OCI-LY7 (cell line): ENCODE measurements at places on chromosomes 5 and 9. TPM values are rescaled to one million over a fixed set of nuclear protein-coding genes. Genes with fewer than 3 reads are reported as not detected.

Gene IGFBPL1
- total RNA-seq: not detected in 2 replicates

Gene MCC
- 0.04 and 0.25 TPM in 2 replicates for total RNA-seq

DNA sequence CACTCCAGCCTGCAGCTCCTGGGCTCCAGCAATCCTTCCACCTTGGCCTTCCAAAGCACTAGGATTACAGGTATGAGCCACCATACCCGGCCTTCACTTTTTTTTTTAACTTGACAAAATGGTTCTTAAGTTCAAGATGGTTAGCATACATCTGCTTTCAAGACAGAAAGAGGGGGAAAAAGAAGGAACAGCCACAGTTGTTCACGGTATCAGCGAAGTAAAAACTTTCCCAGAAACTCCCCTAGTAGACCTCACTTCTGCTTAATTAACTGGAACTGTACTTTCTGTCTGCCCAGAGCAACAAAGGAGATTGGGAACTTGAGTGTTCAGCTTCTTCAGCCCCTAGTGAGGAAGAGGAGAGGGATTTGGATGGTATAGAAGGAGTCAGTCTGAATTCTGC, 116.7 kb downstream of the UGCG start:
- DNase-seq: no peak

Gene NSUN2
- total RNA-seq: 122 and 139 TPM in 2 replicates

DNA sequence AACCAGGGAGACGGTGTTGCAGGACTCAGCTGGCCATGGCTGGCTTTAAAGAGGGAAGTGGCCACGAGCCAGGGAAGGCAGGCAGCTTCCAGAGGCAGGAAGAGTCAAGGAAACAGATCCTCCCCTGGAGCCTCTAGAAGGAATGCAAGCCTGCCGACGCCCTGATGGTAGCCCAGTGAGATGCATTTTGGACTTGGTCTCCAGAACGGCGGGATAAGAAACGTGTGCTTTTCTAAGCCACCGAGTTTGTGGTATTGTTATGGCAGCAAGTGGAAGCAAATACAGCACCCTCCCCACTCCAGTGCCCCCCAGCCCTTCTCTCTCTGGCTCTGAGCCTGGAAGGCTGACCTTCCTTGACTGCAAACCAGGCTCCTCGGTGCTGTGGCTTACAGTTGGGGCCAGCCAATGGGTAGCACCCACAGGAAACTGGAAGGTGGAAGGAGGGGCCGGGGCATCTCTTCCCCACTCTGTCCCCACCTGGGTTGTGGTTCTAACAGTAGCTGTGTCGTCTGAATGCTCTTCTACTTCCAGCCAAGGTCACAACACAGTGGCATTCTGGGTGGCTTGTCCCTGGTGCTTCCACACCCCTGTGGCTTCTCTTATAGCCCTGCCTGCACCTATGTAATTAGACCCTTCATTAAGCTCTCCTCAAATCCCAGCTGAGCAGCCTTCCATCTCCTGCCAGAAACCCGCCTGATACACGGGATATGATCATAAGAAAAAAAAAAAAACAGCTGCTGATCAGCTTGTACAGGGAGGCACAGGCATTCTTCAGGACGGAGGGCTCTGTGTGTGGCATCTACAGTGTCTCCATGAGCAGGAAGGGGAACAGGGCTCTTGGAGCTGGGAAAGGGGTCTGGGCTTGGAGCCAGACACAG, 29.9 kb upstream of the UNC5A start:
- no peak for DNase-seq

- no peak for DNase-seq
Measured at GRCh38 chr5:175752826-175753535, 95.1 kb downstream of the HRH2 start.

DNA sequence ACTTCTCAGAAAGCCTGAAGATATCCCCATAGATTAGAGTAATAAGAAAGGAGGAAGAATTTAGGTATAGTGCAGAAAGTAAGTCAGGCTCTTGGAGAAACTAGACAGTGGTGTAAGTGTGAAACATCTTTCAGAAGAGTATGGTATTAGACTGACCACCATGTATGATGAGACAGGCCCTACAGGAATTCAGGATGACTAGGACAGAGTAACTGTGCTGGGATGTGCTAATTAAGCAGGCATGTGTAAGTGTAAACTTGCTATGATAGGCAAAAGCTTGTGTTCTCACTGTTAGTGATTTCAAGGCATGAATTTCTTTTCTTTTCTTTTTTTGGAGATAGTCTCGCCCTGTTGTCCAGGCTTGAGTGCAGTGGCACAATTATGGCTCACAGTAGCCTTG, 70.8 kb downstream of the RAB24 start:
- DNase-seq: no peak

DNA sequence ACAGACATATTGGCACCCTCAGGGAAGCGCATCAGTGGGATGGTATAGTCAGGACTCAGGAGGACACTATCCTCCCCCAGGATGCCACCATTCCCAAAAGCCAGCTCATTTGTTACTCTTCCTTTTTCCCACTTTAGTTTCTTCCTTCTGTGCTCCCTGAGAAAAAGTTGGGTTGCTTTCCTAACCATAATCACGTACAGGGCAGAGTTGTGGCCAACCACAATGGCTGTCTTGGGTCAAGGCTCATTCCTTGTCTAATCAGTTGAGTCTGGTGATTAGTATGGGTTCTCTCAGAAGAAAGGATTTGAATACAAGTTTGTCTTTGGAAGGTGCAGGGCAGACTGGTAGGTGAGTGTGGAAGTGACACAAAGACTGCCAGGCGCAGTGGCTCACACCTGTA, 26.6 kb upstream of the ATP6V1G1 start:
- no peak for DNase-seq

- no peak for DNase-seq
Measured at GRCh38 chr5:149220750-149221149, 50.9 kb upstream of the AFAP1L1 start.
